ENCODE measurements at places on chromosomes 7 and 10. TPM values are rescaled to one million over a fixed set of nuclear protein-coding genes. Genes with fewer than 3 reads are reported as not detected.

MMP21 gene
- total RNA-seq: not detected

NUPR2 gene
- not detected for total RNA-seq

SPOCK2 gene
- 1.3 TPM for total RNA-seq

ZNF488 gene
- 4.5 TPM for total RNA-seq

NODAL gene
- total RNA-seq: 151 TPM

NUTM2B gene
- 0.59 TPM for total RNA-seq

CYP2C19 gene
- 0.14 TPM for total RNA-seq

CHAT gene
- not detected for total RNA-seq

SLC26A5 gene
- total RNA-seq: not detected

NXPH1 gene
- 0.37 TPM for total RNA-seq

EVX1 gene
- not detected for total RNA-seq

DENND11 gene
- total RNA-seq: 18.0 TPM

PAPSS2 gene
- 25.8 TPM for total RNA-seq

FAM241B gene
- 8.4 TPM for total RNA-seq

ASZ1 gene
- total RNA-seq: not detected

GDF2 gene
- not detected for total RNA-seq

THSD7A gene
- 0.69 TPM for total RNA-seq

SPDYE8 gene
- not detected for total RNA-seq

ASB10 gene
- not detected for total RNA-seq

ANXA8L1 gene
- total RNA-seq: not detected

ATOH7 gene
- 0.15 TPM for total RNA-seq

CFAP70 gene
- total RNA-seq: 0.45 TPM

PVRIG gene
- total RNA-seq: not detected

TMEM184A gene
- total RNA-seq: 0.74 TPM

MRPS24 gene
- 156 TPM for total RNA-seq

FGFBP3 gene
- 10.5 TPM for total RNA-seq

AGAP4 gene
- total RNA-seq: 16.7 TPM

CNTNAP2 gene
- 109 TPM for total RNA-seq

AASS gene
- total RNA-seq: 28.0 TPM

GOLGA7B gene
- total RNA-seq: not detected

MXI1 gene
- total RNA-seq: 10.3 TPM
